ENCODE measurements at places on chromosomes 4 and X.

DNA sequence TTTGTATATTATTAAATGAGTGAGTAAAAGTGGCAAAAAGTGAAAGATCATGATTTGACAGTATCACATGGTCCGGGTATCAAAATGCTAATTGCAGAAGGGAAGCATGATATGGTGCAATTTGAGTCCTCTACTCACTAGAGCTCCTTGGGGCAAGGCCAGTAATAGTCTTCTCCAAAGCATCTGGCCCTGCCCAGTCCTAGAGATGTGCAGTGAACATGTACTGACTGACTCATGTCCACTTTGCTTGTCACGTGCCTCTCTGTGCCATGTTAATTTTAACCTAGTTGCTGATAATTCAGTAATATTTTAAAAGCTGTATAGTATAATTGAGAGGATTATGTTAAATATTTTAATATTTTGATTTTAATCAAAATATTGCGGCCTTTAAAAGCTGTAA, 54.6 kb upstream of the TENM3 start:
- DNase-seq = no peak

DNA sequence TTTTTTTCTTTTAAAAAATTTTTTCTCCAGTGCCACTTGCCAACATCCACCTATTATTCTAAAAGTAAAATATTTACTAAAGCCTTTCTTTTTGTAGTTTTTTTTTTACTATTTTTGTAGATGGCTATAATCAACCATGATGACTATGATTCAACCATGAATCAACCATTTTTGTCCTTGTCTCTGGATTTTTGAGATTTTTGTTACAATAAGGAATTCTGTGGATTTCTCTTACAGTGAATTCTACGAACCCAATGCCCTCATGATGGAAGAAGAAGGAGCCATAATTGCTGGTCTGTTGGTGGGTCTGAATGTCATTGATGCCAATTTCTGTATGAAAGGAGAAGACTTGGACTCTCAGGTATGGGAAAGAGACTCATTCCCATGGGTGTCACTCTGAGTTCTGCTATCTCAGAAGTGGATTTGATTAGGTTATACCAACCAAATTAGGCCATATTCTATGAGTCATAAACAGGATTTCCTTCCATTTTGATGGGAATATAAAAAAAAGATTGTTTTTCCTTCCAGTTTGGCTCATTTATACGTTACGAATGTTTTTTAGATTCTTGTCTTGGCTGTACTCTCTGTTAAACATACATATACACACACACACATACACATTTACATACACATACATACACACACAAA, 46.7 kb downstream of the RUFY3 start:
- DNase-seq = no peak

GRCh38 chr4:26406346-26406975, 83.8 kb downstream of the CCKAR start:
- DNase-seq = no peak

GRCh38 chrX:135581496-135581895, 61.0 kb downstream of the INTS6L start:
- DNase-seq = no peak

GRCh38 chr4:79663141-79663540, 255.1 kb upstream of the GK2 start:
- DNase-seq = no peak

GRCh38 chrX:68708503-68709290, 61.2 kb downstream of the STARD8 start:
- no peak for DNase-seq

GRCh38 chr4:88939697-88940096, 117.3 kb downstream of the FAM13A start:
- DNase-seq = no peak

GRCh38 chr4:115929373-115929772, 816.0 kb upstream of the NDST4 start:
- no peak for DNase-seq

All from activated CD4-positive, CD25-positive, alpha-beta regulatory T cell (primary cell).